ENCODE measurements at places on chromosomes 13 and 19. TPM values are rescaled to one million over a fixed set of nuclear protein-coding genes. Genes with fewer than 3 reads are reported as not detected.

DNA sequence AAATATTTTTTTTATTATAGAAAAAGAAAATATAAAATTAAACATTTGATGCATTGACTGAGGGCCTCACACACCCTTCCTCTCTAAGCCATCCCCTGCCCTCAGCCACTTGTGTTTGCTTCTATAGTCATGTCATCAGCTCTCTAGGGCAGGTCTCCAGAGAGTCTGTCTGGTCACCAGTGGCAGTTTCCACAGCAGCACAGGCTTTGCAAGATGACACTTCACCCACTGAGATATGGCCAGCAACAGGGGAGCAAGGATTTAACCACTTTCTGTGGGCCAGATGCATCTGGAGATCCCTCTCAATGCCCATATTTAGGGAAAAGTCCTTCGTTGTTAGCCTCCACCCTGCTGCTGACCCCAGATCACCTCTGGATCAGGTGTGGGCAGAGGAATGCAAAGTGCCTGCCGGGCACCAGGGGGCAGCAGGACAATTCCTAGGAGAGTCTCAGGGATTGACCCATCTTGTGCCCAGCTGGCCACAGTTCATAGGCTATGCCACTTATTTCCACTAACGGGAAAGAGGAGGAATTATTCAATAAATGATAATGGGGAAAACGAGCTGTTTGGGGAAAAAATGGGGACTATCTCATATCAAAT lies 4.8 kb downstream of the ABCC4 start:
- DNase-seq = no peak

- no peak for DNase-seq
Measured at GRCh38 chr13:67515895-67516294, 285.8 kb upstream of the PCDH9 start.

DNA sequence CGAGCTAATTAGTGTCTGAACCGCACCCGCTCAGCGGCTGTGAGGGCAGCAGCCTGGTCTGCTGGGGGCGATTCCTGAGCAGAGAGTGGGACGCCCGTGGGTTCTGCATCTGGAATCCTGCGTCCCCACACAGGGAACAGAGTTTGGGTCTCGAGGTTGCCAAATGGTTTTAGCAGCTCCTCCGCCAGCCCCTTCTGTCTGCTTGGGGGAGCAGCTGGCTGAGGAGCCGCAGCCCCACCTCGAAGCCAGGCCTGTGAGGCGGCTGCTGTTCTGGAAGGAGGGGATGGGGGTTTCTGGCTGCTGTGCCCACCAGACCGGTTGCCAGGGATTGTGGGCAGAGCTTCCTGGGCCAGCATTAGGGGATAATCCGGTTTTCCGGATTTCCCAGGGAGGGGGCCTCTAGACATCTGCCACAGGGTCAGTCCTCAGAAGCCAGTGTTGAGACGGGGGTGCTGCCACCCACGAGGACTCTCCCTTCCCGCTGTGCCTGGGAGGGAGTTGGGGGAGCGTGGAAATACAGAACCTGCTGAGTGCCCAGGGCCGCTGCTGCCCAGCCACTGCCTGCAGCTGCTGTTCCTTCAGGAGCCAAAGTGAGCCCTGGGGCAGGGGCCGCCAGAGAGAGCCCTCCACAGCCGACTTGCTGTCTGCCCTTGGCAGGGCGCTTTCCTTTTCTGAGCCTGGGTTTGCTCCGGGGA lies 2.0 kb downstream of the CDC34 start:
- no peak for DNase-seq

- DNase-seq = no peak
Measured at GRCh38 chr13:111906306-111906705, 160.6 kb upstream of the SOX1 start.

- no peak for DNase-seq
Measured at GRCh38 chr13:81017513-81018152, 676.7 kb upstream of the SPRY2 start.

- no peak for DNase-seq
Measured at GRCh38 chr19:33715462-33715861, 81.2 kb upstream of the KCTD15 start.

DNA sequence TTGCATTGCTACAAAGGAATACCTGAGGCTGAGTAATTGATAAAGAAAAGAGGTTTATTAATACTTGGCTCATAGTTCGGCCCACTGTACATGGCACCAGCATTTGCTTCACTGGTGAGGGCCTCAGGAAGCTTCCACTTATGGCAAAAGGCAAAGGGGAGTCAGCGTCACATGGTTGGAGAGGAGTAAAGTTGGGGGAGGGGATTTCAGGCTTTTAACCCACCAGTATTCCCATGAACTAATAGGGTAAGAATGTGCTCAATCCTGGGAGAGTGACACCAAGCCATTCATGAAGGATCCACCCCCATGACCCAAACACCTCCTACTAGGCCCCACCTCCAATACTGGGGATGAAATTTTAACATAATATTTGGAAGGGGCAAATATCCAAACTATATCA lies 82.5 kb upstream of the MYCBP2 start:
- no peak for DNase-seq

DNA sequence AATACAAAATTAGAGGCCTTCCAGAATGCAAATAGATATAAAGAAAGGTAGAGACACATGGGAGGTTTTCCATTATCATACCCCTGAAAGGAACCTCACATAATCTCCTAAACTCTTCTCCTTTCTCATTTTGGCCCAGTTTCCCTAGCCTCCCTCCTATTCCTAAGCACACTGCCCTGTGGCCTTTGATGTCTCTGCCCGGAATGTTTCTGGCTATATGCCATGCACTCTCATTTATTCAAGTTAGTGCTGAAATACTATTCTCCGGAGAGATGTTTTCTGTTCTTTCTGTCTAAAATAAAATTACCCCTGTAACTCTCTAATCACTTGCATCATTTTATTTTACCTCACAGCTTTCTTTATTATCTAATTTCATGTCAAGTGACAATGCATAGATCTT lies 1287.7 kb downstream of the SLITRK5 start:
- no peak for DNase-seq

GRCh38 chr13:76968041-76968440 lies 19.7 kb downstream of the ACOD1 start:
- no peak for DNase-seq

DNA sequence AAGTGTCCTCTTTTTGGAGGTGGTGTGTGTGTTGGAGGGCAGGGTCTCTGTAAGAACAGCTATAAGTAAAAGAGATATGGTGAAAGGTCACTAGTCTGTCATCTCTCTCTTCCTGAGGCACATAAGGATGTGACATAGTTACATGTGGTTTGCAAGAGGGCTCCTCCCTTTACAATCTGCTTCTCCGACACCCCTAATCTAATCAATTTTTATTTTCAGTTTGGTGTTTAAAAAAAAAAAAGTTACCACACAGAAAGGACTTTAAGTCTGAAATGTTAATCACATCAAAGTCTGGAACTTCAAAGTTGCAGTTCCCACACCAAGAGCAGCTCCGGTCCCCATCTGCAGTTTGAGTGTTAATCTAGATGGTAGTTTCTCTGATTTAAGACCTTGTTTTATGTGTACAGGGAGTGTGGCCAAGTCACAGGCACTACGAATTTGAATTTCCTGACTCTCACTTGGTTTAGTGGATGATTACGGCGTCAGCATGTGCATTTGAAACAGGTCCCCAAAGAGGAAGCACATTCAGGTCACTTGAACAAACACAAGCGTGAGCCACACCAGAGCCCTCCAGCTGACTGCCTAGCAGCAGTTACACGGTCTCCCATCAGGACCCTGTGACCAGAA lies 53.1 kb downstream of the FOXO1 start:
- peak; percentile 72 for DNase-seq

- DNase-seq = no peak
Measured at GRCh38 chr13:32047088-32047487, 15.5 kb downstream of the FRY start.

ZNF579 gene
- 2.2 TPM for polyA plus RNA-seq

SPHK2 gene
- 11.7 TPM for polyA plus RNA-seq

TBXA2R gene
- polyA plus RNA-seq = 9.0 TPM

ELAVL3 gene
- not detected for polyA plus RNA-seq

BLVRB gene
- 27.6 TPM for polyA plus RNA-seq

AMER2 gene
- 0.05 TPM for polyA plus RNA-seq
